Fibroblast of skin of right biceps (primary cell): ENCODE measurements at places on chromosomes 3 and 15.

- no peak for DNase-seq
Measured at GRCh38 chr3:189677667-189678066, 46.5 kb downstream of the TP63 start.

DNA sequence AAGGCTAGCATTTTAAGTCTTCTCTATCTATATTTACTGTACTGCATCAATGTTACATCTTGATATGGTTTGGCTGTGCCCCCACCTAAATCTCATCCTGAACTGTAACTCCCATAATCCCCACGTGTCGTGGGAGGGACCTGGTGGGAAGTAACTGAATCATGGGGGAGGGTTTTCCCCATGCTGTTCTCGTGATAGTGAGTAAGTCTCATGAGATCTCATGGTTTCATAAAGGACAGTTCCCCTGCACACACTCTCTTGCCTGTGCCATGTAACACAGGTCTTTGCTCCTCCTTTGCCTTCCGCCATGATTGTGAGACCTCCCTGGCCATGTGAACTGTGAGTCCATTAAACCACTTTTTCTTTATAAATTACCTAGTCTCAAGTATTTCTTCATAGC is 161.5 kb downstream of the TBC1D5 start:
- no peak for DNase-seq

GRCh38 chr3:124829819-124830554 is 57.2 kb downstream of the ITGB5 start:
- no peak for DNase-seq

- no peak for DNase-seq
Measured at GRCh38 chr15:75174102-75174501, 27.6 kb upstream of the C15orf39 start.

DNA sequence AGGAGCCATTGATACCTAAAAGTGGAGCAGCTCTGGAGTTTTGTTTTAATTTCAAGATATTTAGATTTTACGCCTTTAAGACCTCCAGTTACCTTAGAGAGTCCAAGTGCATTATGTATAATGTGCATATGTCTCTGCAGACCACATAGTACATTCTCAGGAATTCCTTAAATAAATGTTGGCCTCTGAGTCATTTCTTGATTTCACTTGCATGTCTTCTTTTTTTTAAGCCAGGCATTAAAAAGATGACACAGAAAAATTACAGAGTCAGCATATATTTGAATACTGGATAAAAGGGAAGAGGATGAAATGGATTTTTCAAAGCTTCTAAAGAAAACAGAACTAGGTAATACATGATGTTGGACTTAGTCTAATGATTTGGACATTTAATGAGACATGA is 125.2 kb downstream of the TMCO5A start:
- peak; percentile 86 for DNase-seq

GRCh38 chr3:144235489-144235888 is 263.9 kb downstream of the DIPK2A start:
- DNase-seq: no peak
